ENCODE measurements at places on chromosomes 12 and 14. TPM values are rescaled to one million over a fixed set of nuclear protein-coding genes. Genes with fewer than 3 reads are reported as not detected.

The EFS gene
- total RNA-seq, result not detected

The UNC79 gene
- under 0.01 TPM for total RNA-seq

The HCAR2 gene
- not detected for total RNA-seq

The CCDC196 gene
- not detected for total RNA-seq

The ASIC1 gene
- 0.14 TPM for total RNA-seq

The BATF gene
- 1.4 TPM for total RNA-seq

The POTEM gene
- total RNA-seq, result not detected

The LAG3 gene
- total RNA-seq, result 0.13 TPM

The BCL11B gene
- total RNA-seq, result 0.14 TPM

The LRRC43 gene
- total RNA-seq, result 2.2 TPM

The RNASE12 gene
- not detected for total RNA-seq

The CLEC4D gene
- not detected for total RNA-seq

The NDUFA12 gene
- total RNA-seq, result 94.2 TPM

The OTUB2 gene
- total RNA-seq, result 0.53 TPM

The KIF26A gene
- 13.4 TPM for total RNA-seq

The ANKLE2 gene
- 78.0 TPM for total RNA-seq

The TAPBPL gene
- total RNA-seq, result 6.5 TPM

The DHRS2 gene
- 0.07 TPM for total RNA-seq

The FOXN4 gene
- total RNA-seq, result not detected

The ACOT6 gene
- total RNA-seq, result not detected

The TDP1 gene
- total RNA-seq, result 39.2 TPM

The MMP17 gene
- total RNA-seq, result 4.7 TPM

The PACS2 gene
- 52.6 TPM for total RNA-seq

The GPR84 gene
- total RNA-seq, result not detected

The A2ML1 gene
- total RNA-seq, result 0.18 TPM

The TXNDC16 gene
- 3.2 TPM for total RNA-seq

The KIF21A gene
- 16.6 TPM for total RNA-seq

The CMA1 gene
- not detected for total RNA-seq

The RAB3IP gene
- total RNA-seq, result 19.7 TPM

The FAM234B gene
- total RNA-seq, result 12.8 TPM

The NID2 gene
- total RNA-seq, result 27.9 TPM
